ENCODE measurements at places on chromosomes 11 and 22.

DNA sequence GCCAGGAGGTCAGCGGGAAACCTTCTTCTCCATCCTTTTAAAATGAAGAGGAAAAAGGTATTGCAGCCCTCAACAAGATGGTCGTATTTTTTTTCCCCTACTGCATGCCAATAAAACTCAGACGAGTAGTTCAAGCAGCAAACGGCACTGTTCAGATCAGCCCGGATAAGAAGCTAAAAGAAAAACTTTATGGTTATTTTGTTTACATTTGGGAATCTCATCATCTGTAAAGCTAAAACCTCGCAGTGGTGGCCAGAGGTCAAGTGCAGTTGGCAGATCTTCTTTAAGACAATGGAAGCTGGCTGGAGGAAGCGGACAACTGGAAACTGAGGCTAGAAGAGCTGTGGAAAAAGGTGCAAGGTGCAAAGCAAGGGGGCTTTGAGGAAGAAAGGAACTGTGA lies 31.0 kb upstream of the CHRM4 start:
- no peak for DNase-seq

GRCh38 chr11:33924341-33924740 lies 32.5 kb upstream of the LMO2 start:
- no peak for DNase-seq

DNA sequence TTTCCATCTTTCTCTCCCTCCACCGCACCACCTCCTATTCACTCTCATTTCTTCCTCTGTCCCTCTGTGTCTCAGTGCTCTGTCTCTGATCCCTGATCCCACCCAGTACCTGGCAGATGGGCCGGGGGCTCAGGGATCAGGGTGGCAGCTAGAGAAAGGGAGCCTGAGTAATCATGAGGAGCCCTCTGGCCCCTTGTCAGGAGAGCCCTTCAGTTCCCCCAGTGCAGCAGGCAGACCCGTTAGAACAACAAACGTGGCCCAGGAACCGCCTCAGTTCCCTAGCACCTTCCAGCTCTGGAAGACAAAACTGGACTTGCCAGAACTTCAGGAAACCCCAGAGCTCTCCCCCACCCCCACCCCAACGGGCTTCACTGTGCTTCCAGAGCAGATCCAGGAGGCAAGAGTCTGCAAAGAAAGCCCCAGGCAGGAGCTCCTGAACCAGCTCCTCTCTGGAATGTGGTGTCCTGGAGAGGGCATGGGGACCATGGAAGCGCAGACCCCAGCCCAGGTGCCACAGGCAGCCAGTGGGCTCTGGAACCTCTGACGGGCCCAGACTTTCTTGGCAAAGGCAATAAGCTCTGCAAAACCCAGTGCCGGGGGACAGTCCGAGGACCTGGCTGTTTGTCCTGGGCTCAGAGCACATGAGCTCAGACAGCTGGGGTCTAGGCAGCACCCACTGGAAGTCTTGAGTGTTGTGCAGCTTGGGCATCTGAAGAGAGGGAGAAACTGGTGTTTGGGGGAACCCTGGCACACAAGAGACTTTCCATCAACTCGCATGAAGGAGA lies 43.2 kb downstream of the LMO1 start:
- no peak for DNase-seq

GRCh38 chr11:115528225-115528624 lies 24.0 kb upstream of the CADM1 start:
- no peak for DNase-seq

DNA sequence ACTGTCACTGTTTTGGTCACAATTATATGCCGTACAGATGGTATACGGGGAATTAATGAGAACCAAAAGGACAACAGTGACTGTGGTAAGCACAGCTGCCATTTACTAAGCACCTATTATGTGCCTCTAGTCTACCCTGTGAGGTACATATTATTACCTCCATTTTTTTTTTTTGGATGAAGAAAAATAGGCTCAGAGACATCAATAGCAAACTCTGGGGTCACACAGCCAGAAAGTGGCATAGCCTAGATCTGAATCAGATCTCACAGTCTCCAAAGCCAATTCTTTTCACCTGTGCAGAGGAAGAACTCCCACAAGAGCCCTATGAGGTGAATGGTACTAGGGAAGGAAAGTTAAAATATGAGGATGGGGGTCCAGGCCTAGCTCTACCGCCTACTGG lies 68.9 kb downstream of the USP35 start:
- DNase-seq, result no peak

DNA sequence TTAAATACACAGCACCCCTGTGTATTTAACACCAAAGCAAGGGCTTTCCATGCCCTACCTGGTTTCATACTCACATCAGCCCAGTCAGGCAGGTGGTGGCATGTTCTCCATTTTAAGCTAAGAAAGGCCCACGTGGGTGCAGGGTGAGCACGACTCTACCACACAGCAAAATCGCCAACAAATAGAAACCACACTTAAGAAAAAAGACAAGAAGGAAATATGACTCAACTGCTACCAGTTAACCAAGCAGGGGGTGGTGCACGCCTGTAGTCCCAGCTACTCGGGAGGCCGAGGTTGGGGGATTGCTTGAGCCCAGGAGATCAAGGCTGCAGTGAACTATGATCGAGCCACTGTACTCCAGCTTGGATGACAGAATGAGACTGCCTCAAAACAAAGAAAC lies 35.2 kb upstream of the TFIP11 start:
- DNase-seq, result no peak

DNA sequence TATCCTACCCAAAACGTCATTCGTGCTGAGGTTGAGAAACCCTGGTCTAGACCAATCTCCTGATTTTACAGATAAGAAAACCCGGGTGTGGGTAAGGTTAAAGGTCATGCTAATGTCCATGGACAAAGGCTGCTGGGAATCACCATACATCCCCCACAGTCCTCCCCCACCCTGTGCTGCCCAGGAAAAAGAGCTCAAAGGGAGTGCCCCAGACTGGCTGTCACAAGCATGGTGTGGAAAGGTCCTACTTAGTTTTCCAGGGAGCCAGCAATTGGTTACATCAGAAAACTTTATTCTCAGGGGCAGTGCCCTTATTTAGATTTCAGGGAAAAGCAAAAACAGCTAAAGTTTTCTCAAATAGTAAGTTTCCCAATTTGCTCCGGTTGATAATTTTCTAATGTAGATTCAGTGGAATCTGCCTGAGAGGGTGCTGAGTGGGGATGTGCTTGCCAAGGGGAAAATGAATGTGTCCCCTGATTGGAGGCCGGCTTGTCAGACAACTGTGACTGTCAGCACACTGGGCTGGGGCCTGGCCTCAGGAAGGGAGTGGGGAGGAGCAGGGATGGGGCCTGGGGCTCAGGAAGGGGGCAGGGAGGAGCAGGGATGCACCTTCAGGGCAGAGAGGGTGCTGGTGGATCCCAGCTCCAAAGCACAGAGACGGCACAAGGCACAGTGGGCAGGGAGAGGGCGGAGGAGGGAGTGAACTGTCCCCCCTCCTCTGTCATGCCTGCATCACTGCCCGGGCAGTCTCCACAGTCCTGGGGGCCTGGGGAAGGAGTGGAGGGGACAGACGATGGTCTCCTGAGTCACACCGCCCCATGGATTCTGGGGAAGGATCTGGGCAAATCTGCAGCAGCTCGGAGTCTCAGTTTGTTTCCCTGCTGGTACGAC lies 263.6 kb downstream of the KIRREL3 start:
- no peak for DNase-seq

DNA sequence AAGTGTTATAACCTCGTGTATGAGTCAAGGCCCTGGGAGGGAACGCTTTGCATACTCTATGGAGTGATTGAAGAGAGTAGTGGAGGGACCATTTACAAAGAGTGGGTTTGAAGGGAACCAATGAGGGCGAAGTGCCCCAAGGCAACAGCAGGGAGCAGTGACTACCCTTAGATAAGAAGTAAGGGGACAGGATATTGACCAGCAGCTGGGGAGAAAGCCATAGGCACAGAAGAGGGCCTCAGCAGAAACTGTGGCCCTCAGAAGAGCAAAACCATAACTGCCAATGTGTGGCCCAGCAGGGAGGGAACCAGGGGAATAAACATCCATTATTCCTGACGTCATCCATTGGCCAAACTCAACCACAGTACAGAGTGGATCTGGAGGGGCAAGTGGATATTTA lies 24.7 kb downstream of the PARVA start:
- no peak for DNase-seq

Data from hepatic stellate cell (primary cell).